ENCODE measurements at places on chromosomes 2 and 18.

DNA sequence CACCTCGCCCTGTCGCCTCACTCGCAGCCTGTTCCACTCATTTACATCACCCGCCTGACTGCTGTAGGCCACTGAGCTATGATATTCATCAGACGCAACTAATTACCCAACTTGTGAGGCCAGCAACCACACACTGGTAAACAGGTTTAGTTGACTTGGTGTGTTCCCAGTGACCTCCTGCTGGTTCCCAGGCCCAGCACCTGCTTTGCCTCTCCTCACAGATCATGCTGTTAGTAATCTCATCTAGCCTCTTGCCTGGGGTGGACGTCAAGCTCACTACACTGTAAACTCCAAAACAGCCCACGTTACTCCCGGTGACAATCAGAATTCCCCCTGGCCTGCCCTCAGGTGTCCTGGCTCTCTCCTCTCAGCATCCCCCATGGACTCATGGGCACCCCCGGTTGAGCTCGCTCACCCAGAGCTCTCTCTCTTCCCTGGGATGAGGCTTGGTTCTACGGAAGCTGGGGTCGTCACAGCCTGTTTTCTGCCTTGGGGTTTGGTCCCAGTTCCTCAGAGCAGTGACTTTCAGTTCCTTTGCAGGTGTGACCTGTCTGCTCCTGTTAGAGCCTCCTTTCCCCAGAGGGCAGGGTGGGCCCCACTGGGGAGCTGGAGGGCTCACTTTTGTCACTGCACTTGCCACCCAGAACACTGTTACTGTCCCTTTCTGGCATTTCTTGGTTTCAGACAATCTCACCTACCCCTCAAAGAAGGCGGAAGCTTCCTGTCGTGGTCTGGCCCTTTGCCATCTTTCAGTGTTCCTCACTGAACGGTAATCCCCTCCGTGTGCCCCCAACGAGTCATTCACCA is 40.3 kb downstream of the INPP5D start:
- DNase-seq: no peak

GRCh38 chr2:12257476-12257875 is 459.3 kb upstream of the TRIB2 start:
- no peak for DNase-seq

- DNase-seq: no peak
Measured at GRCh38 chr2:184006998-184007397, 591.3 kb upstream of the ZNF804A start.

GRCh38 chr18:22546905-22547570 is 129.3 kb upstream of the CTAGE1 start:
- no peak for DNase-seq

DNA sequence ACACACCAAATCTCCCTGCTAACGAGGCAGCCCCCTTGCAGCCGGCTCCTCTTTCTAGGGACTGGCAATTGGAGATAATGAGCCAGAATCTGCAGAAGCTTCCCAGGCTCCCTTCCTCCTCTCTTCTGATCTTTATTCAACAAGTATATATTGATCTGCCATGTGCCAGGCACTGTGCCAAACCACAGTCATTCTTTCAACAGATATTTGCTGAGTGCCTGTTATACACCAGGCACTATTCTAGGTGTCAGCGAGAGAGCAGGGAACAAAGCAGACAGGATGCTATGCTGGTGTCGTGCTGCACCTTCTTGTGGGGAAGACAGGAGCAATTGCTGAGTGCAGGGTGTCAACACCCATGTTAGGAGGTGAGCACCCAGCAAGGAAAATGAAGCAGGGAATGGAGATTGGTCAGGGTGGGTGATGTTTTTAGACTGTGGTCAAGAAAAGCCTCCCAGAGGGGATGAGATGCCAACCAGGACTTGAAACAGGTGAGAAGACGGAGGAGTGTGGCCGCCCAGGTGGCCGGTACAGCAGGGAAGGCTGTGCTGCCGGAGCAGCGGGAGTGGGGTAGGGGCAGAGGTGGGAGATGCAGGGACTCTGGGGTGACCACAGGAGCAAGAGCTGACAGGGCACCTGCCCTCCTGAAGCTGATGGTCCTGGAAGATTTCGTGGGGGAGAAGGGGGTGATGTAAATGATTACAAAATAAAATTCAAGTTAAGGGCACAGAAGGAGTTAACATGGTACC is 307.6 kb upstream of the RAB12 start:
- no peak for DNase-seq

DNA sequence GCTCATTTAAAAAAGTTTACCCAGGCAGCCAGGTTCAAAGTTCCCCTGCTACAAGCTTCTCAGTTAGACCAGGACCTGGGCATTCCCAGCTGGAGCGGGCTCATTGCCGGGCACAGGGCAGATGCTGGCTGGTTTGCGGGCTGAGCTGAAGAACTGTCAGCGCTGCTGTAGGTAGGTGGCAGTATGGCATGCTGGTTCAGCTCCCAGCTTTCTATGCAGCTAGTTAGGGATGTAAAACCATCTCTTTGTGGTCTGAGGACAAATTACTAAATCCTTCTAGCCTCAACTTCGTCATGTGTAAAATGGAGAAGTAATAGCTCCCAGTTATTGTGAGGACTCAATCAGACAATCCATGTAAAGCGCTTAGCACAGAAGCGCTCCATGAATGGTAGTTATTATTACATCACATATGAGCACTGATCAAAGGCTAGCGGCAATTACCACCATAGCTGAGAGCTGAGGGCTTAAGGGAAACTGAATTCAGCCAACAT is 2.4 kb upstream of the LDLRAD4 start:
- DNase-seq: peak; percentile 83
